A549 treated with Hydrocortisone at 1 μM for 4 hours (cell line): ENCODE measurements at places on chromosomes 11 and 22. TPM values are rescaled to one million over a fixed set of nuclear protein-coding genes. Genes with fewer than 3 reads are reported as not detected.

The DBX1 gene
- total RNA-seq: not detected in 5 replicates

The ARHGAP8 gene
- total RNA-seq: 1.1 to 3.0 TPM (median 2.1 TPM) in 5 replicates

The CDCA5 gene
- 68.3 to 74.3 TPM (median 72.1 TPM) in 5 replicates for total RNA-seq

The GLYAT gene
- not detected in 5 replicates for total RNA-seq
